ENCODE measurements at places on chromosomes 7 and 10.

DNA sequence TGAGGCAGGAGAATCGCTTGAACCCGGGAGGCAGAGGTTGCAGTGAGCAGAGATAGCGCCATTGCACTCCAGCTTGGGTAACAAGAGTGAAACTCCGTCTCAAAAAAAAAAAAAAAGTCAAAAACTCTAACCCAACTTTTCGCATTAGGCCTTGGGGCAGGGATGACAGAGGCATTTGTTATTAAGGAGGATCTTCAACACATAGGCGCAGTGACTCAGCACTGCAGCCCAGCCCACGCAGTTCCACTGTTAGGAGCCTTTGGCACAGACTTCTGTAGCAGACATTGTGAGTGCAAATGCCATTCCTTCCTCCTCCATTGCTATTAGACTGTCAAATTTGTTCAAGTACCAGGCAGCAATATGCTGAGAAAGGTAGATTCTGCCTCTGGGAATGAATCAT lies 43.1 kb upstream of the KLHL7 start:
- no peak for DNase-seq

DNA sequence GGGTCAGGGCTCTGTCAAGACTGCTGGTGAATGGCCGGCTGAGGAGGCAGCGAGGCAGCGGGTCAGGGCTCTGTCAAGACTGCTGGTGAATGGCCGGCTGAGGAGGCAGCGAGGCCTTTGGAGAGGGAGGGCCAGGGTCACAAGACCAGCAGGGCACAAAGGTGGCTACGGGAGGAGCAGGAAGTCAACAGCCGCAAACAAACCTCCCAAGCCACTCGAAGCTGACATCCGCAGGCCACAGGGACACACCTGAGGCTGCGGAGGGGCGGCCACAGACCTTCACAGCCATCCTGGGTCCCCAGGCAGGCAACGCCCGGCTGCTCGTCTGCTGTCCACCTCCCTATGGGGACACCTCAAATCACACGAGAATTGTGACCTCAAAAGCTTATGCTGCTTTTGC lies 8.9 kb upstream of the GPER1 start:
- no peak for DNase-seq

GRCh38 chr7:114295522-114295921 lies 119.1 kb upstream of the FOXP2 start:
- no peak for DNase-seq

DNA sequence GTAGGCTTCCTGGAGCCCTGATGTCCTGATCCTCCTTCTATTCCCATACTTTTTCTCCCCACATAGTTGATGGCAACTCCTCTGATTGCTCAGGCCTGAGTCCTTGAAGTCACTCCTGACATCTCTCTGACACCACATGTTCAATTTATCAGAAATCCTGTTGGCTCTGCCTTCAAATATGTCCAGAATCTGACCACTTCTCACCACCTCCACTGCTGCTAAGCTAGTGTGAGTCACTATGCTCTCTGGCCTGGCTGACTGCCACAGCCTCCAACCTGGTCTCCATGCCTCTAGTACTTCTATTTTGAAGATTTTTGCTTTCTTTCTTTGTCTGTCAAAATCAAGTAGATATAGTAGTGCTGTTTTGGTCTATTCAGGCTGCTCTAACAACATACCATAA lies 53.0 kb downstream of the TMEM229A start:
- no peak for DNase-seq

GRCh38 chr10:121613456-121613855 lies 15.2 kb upstream of the FGFR2 start:
- no peak for DNase-seq

- DNase-seq: no peak
Observed at GRCh38 chr7:55641273-55641691, 69.0 kb upstream of the VOPP1 start.

- no peak for DNase-seq
Observed at GRCh38 chr7:120867932-120868331, 10.0 kb upstream of the TSPAN12 start.

DNA sequence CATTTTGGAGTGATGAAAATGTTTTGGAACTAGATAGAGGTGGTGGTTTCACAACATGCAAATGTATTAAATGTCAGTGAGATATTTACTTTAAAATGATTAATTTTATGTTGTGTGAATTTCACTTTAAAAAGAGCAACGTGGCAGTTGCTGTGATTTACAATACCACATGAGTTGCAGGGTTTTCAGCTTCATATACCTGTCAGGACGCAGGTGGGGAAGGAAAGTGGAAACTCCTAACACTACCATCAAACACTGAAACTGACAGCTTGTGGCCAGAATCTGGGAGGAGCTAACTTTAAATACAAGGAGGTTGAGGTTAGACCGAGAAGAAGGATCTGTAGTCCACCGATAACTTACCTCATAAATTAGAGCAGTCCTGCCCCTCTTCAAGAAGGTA lies 168.9 kb upstream of the TMEM72 start:
- DNase-seq: no peak

DNA sequence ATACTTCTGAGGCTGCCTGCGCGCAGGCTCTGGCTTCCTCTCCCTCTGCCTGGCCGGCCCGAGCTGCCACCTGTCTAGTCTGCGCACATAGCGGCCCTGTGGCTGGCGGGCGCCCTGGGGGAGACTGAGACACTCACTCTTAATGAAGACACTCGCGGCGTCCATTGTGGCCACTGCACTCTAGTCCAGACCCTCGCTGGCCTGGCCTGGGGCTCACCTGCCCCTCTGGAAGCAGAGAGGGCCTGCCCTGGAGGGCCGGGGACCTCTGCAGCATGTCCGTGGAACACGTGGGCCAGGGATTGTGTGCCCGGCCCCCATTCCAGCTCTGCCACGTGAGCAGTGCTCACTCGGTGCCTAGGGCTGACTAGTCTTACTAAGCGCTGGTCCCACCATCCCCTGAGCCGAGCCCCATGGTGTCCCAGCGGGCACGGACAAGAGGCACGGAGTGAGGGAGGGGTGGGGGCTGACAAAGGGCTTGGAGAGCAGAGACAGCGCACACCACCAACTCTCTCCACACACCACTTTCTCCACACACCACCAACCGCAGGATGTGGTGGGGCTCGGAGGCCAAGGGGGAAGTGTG lies 149.3 kb downstream of the ELFN1 start:
- peak; percentile 37 for DNase-seq

- DNase-seq: no peak
Observed at GRCh38 chr7:151759591-151760042, 117.3 kb downstream of the PRKAG2 start.

DNA sequence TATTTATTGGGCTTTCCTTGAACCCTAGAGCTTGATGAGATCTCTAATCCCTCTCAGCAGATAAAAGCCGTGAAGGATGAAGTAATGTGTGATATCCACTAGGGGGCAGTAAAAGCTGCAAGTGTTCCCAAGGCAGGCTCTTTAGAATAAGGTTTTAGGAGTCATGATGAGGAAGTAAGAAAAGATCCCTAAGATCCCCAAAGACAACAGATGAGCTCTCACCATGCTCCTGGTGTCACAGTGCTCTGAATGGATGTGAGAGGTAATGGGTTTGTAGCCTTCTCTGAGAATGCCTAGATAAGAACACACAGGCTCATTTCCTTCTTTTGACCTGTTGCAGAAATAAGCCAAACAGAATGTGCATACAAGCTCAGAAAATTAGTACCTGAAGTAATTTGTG lies 70.4 kb upstream of the ITPRID1 start:
- DNase-seq: no peak

- DNase-seq: peak; percentile 76
Observed at GRCh38 chr10:22340329-22341189, 4.7 kb upstream of the SPAG6 start.

DNA sequence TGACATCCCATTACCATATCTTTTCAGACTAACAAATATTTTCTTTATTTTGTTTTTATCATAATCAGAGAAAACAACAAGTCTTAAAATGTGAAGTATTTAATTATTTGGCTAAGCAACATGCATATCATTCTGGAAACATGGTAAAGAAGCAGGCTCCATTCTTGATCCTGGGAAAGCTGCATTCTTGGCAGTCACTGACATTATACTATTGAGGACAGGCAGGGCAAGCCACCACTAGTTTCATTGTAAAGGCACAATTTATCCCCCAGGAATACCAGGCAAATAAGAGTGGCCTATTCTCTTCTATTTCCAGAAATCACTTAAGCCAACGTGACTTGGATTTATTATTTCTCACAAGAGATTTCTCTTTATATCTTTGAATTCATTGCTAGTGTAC lies 153.8 kb upstream of the AKR1E2 start:
- DNase-seq: no peak

GRCh38 chr7:25988640-25989039 lies 163.4 kb upstream of the NFE2L3 start:
- no peak for DNase-seq

- DNase-seq: no peak
Observed at GRCh38 chr7:85770332-85770731, 583.5 kb upstream of the SEMA3D start.

GRCh38 chr7:158530800-158531609 lies 56.6 kb downstream of the PTPRN2 start:
- DNase-seq: no peak

GRCh38 chr10:93280699-93281366 lies 201.3 kb downstream of the MYOF start:
- no peak for DNase-seq

GRCh38 chr7:38310591-38311101 lies 37.2 kb upstream of the TARP start:
- peak; percentile 74 for DNase-seq

GRCh38 chr10:117987244-117987909 lies 59.4 kb downstream of the RAB11FIP2 start:
- DNase-seq: no peak

GRCh38 chr7:69173341-69173740 lies 424.9 kb upstream of the AUTS2 start:
- DNase-seq: no peak

DNA sequence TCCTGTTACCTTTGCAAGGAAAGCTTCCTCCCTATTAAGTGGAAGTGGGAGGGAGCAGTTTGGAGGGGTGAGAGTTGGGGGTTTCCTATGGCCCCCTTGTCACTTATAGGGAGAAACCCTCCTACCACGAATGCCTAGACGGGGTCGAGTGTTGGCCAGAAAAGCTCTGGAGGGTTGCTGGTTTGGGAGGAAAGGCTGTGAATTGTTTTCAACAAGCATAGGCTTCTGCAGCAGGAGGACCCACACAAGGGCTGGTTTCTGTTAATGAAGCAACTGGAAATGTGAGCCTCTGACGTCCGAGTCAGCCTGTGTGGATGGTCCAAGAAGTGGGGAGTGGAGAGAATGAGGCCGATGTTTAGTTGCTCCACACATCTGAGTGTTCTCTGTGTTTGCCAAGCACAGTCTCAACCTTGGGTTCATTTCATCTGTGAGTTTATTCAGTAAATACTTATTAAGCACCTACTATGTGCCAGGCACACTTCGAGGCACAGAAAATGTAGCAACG lies 37.3 kb upstream of the LEP start:
- no peak for DNase-seq

GRCh38 chr10:59954296-59954695 lies 47.9 kb upstream of the CCDC6 start:
- DNase-seq: no peak

- DNase-seq: no peak
Observed at GRCh38 chr7:16918288-16918895, 36.6 kb upstream of the AGR3 start.

GRCh38 chr7:157401567-157402387 lies 65.0 kb downstream of the DNAJB6 start:
- DNase-seq: peak; percentile 48

DNA sequence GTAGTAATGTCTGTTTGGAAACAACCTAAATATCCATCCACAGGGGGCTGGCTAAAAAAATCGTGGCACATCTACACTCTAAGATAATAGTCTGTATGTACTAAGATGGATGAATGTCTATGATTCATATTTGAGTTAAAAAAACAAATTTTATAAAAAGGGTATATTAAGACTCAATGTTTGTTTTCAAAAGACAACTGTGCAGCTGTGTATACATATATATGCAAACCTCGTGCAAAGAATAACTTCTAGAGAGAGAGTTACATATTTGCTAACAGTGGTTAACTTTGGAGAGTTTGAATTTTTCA lies 323.5 kb downstream of the PLXNA4 start:
- no peak for DNase-seq

DNA sequence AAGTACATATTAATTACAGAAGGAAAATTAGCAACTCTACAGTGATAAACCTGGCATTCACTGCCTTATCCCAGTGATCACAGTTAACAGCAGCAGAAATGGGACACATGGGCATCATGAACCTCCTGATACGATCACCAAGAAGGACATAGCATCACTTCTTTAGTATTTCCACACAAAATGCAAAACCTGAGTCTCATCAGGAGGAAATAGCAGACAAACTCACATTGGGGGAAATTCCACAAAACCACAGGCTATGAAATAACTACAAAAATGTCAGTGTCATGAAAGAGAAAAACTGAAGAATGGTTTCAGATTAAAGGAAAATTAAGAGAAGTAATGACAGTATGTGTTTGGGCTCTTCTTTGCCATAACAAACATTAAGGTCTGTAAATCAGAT lies 12.0 kb upstream of the PURB start:
- DNase-seq: no peak

GRCh38 chr7:106485919-106486318 lies 175.0 kb downstream of the CCDC71L start:
- no peak for DNase-seq

- DNase-seq: no peak
Observed at GRCh38 chr10:121800831-121801230, 127.0 kb downstream of the ATE1 start.

DNA sequence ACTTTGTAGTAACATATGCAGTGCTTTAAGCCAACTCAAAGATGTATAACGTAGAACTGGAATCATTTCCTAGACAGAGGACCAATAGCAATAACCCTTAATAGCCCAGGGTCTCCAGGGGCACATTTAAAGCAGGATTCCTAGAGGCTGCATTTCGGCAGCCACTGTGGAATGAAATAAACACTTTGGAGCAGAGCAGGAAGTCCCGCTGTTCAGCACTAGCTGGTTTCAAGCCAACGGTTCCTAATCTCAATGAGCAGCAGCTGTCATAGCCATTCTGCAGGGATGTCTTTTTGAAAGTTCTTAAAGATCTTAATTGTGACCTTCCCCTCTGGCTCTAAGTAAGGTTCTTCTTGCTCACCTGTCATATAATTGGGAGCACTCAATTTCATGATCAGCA lies 18.4 kb upstream of the MACROH2A2 start:
- DNase-seq: no peak

DNA sequence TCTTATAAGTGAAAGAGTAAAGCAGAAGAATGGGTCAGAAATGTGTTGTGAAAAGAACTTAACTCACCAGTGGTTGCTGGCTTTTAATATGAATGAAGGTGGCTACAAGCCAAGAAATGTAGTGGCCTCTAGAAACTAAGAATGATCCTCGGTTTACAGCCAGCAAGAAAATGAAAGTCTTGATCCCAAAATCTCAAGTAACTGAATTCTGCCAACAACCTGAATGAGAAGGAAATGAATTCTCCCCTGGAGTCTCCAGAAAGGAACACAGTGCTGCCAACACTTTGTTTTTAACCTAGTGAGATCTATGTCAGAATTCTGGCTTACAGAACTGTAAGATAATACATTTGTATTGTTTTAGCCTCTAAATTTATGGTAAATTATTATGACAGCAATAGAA lies 193.0 kb downstream of the FZD1 start:
- no peak for DNase-seq

DNA sequence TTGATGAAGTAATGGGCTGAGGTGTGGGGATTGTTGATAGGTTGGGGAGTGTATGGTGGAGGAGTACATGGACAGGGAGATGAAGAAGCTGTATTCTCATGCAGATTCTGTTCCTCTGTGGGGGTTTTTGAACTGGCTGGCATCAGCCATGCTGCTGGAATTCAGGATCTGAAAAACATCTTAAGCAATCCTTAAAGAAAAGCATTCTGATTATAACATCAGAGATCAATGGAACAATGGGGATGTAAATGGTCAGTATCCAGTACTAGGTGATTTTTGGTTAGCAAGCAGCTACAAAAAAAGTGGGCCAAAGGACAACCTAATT lies 247.5 kb upstream of the GALNT17 start:
- no peak for DNase-seq

GRCh38 chr7:111138193-111138569 lies 47.3 kb downstream of the LRRN3 start:
- DNase-seq: peak; percentile 40
